ENCODE measurements at places on chromosomes 6 and 20.

- no peak for DNase-seq
These were observed 7.8 kb downstream of the PDE10A start for GRCh38 chr6:165655191-165655590.

GRCh38 chr6:26660000-26660361, 435 bp upstream of the ZNF322 start:
- peak; percentile 17 for DNase-seq

GRCh38 chr6:36671687-36672375, 6.7 kb upstream of the CDKN1A start:
- no peak for DNase-seq

GRCh38 chr6:149007846-149008245, 261.0 kb downstream of the UST start:
- DNase-seq: no peak

- no peak for DNase-seq
These were observed 612 bp upstream of the AGPAT4 start for GRCh38 chr6:161274488-161274858.

DNA sequence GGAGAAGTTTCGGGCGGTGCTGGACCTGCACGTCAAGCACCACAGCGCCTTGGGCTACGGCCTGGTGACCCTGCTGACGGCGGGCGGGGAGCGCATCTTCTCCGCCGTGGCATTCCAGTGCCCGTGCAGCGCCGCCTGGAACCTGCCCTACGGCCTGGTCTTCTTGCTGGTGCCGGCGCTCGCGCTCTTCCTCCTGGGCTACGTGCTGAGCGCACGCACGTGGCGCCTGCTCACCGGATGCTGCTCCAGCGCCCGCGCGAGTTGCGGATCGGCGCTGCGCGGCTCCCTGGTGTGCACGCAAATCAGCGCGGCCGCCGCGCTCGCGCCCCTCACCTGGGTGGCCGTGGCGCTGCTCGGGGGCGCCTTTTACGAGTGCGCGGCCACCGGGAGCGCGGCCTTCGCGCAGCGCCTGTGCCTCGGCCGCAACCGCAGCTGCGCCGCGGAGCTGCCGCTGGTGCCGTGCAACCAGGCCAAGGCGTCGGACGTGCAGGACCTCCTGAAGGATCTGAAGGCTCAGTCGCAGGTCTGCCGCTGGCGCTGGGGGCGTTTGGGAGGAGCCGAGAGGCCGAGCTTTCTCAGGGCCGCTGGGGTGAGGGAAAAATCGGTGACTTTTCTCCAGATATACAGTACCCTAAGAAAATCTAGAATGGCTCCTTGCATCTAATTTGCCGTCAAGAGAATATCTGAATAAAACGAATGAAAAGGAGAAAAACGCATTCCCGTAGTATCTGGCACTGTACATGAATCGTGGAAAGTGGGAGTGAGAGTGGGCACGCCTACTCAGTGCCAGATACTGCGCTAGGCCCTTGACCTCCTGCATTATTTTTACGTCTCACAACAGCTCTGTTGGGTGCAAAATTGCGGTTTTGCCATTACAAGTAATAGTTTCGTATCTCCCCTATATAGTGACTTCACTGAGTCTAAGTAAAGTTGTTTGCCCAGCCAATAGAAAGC, 1.0 kb downstream of the CALHM6 start:
- peak; percentile 55 for DNase-seq

DNA sequence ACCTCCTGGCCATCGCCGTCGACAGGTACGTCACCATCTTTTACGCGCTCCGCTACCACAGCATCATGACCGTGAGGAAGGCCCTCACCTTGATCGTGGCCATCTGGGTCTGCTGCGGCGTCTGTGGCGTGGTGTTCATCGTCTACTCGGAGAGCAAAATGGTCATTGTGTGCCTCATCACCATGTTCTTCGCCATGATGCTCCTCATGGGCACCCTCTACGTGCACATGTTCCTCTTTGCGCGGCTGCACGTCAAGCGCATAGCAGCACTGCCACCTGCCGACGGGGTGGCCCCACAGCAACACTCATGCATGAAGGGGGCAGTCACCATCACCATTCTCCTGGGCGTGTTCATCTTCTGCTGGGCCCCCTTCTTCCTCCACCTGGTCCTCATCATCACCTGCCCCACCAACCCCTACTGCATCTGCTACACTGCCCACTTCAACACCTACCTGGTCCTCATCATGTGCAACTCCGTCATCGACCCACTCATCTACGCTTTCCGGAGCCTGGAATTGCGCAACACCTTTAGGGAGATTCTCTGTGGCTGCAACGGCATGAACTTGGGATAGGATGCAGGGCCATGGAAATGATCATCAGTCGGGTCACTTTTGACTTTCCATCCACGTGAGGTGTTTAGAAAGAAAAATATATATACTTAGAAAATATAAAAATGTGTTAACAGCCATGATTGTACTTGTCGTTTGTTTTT, 868 bp downstream of the MC3R start:
- DNase-seq: no peak

DNA sequence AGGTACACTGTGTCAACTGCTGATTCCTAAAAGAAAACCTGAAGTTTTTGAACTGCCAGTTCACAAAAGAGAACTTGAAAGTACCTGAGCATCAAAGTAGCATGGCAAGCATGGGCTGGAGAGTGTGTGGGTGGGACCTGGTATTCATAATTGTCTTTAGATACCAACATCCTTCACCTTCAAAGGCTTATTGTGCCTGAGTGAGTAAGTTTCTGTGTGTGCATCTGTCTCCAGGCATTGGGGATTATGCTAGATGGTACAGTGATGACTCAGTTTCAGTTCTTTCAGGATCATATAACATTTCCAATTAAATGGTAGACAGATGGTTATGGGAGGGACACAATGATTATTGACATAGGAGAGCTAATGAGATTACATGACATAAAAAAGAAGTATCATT, 238.5 kb downstream of the ZFAND3 start:
- DNase-seq: peak; percentile 78

GRCh38 chr20:24411003-24411833, 58.2 kb upstream of the SYNDIG1 start:
- no peak for DNase-seq

- peak; percentile 82 for DNase-seq
These were observed 34.7 kb downstream of the KIF25 start for GRCh38 chr6:168032005-168032760.

DNA sequence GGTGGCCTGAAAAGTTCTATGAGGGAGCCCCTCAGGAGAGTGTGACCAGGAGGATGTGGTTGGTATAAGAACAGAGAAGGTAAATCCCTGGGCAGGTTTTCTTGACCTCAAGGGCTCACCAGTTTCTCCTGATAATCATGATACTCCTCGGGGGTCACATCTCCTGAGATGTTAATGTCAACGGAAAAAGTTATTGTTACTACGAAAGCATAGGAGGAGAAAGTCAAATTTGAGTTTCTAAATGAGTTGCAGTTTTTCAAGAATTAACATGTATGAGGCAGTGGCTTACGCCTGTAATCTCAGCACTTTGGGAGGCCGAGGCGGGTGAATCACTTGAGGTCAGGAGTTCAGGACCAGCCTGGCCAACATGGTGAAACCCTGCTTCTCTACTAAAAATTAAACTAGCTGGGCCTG, 23.4 kb downstream of the MGME1 start:
- peak; percentile 21 for DNase-seq

GRCh38 chr20:64150756-64151632, 13.3 kb upstream of the MYT1 start:
- no peak for DNase-seq

DNA sequence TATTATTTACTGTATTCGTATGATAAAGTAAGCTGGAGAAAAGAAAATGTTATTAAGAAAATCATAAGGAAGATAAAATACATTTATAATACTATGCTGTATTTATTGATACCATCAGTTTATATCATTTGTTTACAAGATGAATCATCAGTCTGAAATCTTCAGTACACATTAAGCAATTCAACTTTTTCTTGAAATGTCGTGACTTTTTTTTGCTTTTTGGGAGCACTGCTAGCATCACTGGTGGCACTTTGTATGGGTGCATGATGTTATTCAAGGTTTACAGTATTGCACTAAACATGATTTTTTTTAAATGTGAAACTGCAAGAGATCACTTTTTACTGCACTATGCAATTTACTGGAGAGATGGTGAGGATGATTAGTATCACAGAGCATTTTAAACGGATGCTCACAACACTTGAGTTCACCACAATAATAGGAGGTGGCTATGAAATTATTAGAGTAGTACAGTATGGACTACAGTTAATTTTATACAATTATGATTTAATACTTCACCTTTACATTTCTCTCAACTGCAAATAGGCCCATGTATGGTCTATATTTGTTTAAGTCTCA, 85.9 kb downstream of the SNAP25 start:
- no peak for DNase-seq

DNA sequence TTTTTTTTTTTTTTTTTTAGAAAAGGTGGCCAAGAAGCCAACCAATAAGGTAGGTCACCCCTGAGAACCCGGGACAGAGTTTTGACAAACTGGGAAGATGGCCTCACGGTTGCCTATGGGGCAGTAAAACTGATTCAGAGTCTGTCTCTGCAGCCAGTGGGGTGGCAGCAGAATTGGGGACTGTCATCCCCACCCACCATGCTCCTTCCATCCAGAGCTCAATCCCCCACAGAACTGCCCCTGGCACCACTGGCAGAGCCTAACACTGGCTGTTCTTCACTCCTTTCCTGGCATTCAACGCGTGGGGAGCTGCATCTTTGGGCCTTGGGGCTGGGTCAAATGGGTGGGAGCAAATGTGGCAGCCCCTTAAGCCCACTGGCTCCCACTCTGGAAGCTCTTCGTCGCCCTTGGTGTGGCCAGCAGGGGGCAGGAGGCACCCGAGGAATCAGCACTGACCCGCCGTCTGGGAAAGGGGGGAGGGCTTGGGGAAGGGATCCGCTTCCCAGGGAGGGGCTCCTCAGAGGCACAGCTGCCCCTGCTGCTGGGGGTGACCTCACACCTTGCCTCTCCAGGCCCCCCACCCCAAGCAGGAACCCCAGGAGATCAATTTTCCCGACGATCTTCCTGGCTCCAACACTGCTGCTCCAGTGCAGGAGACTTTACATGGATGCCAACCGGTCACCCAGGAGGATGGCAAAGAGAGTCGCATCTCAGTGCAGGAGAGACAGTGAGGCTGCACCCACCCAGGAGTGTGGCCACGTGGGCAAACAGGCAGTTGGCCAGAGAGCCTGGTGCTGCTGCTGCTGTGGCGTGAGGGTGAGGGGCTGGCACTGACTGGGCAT, 10.4 kb downstream of the CD40 start:
- no peak for DNase-seq

GRCh38 chr20:63610581-63611435, 16.1 kb downstream of the GMEB2 start:
- DNase-seq: no peak

- no peak for DNase-seq
These were observed 9.8 kb downstream of the MAS1L start for GRCh38 chr6:29477923-29478450.

DNA sequence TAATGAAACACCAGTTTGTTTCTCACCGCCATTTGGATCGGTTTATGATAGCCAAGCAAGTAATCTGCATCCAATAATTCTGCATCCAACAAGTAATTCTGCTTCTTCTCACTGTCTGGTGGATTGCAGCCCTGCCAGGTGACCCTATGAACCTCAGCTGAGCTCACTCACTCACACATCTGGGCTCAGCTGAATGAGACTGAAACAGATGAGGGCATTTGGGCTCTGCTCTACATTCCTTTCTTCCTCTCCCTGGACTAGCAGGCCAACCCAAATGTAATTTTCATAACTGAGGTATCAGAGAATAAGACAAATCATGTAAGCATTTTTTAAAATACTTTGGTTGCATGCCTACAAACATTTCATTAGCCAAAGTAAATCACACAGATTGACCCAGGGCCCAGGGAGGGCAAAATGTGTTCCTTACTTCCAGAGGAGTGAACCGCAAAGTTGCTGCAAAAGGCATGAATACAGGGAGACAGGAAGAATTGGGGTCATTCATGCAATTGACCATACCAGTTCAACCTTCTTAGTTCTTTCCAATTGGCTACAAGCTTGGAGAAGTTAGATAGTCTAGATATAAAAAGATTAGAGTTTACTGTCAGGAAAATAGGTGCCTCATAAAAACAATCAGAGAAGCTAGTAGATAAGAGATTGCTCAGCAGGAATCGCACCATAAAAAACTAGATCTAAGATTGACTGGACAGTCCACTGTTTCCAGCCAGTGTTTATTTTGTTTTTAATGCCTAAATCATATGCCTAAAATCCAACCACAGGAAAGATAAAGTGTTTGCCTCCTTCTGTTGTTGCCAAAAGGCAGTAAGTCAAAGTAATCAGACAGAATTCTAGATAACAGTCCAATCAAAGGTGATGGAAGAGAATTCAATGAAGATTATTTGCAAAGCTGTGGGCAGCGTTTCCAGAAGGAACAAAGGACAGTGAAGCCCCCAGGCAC, 43.7 kb downstream of the CBLN4 start:
- no peak for DNase-seq

- no peak for DNase-seq
These were observed 8.0 kb upstream of the EPM2A start for GRCh38 chr6:145743332-145743731.

- no peak for DNase-seq
These were observed 167.9 kb upstream of the STMND1 start for GRCh38 chr6:16933961-16934360.

GRCh38 chr6:18352001-18352400, 35.1 kb upstream of the RNF144B start:
- no peak for DNase-seq

GRCh38 chr20:2455771-2456497, 14.7 kb downstream of the SNRPB start:
- no peak for DNase-seq

DNA sequence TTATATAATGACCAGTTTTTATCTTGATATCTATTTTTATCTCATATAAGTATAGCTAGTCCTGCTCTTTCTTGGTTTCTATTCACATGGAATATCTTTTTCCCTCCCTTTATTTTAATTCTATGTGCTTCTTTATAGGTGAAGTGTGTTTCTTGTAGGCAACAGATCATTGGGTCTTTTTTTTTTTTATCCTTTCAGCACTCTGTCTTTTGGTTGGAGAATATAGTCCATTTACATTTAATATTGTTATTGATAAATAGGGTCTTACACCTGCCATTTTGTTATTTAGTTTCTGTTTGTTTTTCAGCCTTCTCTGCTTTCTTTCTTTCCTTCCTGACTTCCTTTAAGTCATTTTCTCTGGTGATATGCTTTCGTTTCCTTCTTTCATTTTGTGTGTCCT, 22.2 kb upstream of the LAMA2 start:
- DNase-seq: no peak

DNA sequence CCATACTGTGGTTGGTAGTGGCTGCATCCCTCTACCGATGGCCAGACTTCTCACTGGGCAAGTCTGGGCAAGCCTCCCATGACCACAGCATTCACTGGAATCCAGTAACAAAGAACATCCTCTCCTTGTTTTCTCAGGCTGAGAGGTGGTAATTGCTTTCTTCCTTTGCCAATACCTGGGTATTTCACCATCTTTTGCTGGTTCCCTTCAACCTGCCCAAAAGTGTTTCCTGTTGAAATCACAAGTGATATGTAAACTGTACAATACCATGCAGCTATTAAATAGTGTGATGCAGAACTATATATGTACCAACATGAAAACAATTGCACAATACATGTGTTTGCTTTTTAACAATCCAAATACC, at the start of gene PTCHD4:
Gene PTCHD4, minus strand, starts transcription at position 55 of the 364 bp plus-strand sequence. CDS start 42,240 bp downstream, outside the sequence.
- peak; percentile 64 for DNase-seq

Data from amniotic epithelial cell (primary cell).